ENCODE measurements at places on chromosomes 3 and 15.

GRCh38 chr15:74636984-74637383 lies 21.3 kb downstream of the CLK3 start:
- no peak for DNase-seq

DNA sequence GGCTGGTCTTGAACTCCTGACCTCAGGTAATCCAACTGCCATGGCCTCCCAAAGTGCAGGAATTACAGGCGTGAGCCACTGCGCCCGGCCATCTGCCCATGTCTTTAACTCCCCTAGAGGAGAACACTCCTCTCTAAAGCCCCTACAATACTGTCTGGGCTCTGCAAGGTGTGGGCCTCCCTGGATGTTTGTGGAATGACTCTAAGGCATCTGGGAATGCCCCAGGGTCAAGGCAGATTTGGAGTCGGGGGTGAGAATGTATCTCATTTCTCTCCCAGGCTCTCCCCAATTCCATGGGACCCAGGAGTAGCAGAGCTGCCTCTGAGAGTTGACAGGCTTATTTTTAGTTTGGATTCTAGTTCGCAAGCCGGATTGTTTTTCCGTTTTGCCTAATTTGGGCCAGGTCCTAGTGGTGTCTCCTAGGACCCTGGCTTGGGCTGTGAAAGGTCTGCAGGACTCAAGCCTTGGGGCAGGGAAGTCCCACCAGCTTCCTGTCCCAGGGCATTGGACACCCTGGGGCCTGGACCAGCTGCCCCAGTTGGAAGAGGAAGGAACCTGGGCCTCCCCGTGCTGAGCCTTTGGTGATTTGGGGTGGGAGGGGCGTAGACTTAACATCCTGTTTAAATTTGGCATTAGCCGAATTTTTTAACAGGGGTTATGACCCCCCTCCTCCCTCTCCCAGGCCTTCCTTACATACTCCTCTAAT lies 53.5 kb downstream of the MAGEF1 start:
- DNase-seq = no peak

- DNase-seq = no peak
Observed at GRCh38 chr3:191119415-191120295, 79.4 kb upstream of the OSTN start.

DNA sequence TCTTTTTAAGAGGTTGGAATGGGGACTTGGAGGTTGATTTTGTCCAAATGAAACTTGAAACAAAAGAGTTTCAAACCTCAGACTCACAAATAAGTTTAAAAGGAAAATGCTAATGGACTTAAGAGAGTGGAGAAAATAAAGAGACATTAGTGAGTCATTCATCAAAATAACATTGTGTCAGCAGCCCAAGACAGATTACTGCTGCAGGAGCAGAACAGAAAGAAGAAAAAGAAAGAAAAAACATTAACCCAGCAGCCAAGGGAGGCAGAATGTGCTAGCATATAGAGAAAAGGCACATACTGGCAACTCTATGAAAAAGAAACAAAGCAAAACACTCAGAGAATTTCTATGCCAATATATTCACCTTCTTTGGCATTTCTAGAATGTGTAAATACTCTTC lies 42.6 kb downstream of the ADAMTS9 start:
- DNase-seq = no peak

- DNase-seq = no peak
Observed at GRCh38 chr15:49900903-49901235, 218.2 kb downstream of the ATP8B4 start.

GRCh38 chr3:151837057-151837456 lies 23.1 kb downstream of the AADAC start:
- no peak for DNase-seq

DNA sequence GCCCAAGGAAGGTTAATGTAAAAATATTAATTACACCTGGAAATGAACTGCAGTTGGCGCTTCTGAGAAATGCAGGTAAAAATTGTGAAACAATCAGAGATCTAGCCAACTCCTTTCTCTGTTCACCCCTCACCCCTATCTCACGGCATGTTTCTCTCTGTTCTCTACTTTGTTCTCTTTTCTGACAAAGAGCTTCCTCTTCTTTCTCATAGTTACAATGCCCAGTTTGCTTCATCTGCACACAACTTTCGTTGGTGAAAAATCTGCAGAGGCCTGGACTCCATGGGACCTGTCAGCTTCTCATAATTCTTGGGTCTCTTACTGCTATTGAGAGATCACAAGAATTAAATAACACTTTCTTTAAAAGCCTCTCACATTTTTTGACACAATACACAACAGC lies 212.9 kb upstream of the LRRN1 start:
- DNase-seq = no peak

- DNase-seq = no peak
Observed at GRCh38 chr15:75723847-75724660, 11.4 kb upstream of the CSPG4 start.

DNA sequence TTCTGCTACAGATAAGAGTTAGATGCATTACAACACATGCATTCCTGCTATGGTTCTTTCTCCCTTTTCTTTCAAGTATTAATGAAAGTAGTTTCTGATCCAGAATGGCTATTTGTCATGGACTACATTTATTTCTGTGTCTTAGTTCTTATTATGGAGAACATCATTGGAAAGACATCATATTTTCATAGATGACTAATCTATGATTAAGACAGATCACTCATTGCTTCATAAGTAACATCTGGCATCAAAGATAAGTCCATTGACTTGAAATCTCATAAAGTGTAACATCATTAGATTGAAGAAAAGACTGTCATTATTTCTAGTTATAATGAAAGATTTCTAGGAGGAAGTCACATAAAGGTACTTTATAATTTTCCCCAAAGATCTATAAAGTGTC lies 366.7 kb downstream of the NSUN3 start:
- DNase-seq = no peak

DNA sequence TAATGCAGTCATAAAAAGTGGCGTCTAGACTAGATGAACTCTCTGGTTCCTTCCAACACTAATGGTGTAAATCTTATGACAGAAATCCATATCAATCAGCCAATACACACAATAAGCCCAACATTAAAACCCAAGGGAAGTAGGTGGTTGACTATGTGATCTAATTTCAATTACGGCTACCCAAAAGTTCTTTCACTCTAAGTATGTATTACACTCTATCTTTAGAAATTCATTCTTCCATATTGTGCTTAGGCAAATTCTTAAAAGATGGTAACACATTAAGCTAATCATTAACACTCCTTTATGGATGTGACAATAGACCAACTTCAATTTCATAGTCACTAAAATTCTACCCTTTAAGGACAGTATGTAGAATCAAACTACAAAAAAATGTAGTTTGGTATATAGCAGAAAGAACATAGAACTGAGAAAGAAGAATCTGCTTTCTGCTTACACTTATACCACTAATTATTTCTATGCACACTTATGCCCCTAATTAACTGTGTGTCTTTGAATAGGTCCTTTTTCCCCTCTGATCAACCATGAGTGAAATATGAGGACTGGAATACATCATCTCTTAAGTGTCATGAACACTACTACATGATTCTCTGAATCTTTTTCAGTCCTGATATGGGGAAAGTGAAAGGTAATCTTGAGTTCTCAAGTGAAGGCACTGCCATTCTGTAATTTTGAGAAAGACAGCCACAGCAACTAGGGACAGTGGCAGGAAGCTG lies 557.6 kb downstream of the IGSF11 start:
- no peak for DNase-seq

- DNase-seq = no peak
Observed at GRCh38 chr3:71565976-71566375, 17.6 kb downstream of the FOXP1 start.

DNA sequence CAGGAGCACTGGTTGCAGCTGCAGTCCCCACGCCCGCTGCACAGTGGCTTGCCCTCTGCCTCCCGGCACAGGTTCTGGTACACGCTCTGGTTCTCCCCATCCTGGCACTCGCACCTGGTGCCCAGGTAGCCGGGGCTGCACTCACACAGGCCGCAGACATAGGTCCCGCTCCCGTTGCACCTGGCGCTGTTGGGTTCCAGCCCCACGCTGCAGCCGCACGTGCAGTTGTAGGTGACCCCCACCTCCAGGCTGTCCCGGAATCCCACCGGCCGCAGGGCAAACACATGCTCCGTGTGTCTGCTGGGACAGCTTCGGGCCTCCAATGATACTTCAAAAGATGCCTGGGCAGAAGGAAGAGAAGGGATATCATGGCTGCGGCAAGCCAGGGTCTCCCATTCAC lies 66.2 kb downstream of the UMPS start:
- no peak for DNase-seq

DNA sequence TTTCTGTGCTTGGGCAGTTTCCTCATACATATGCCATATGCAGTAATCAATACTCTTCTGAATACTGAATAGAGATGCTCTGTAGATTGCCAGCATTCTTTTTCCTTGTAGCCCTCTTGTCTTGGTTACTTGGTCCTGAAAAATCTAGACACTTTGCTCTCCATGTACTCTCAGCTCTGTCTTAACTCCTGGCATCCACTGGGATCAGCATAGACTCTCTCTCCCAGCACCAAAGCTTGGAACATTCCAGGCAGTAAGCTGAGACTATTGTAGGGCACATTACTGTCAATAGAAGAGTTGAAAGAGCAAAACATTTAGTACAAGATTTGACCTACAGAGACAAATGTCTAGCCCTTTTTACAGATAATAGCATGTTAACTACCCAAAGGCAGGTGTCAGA lies 1100.3 kb downstream of the TBL1XR1 start:
- no peak for DNase-seq

- DNase-seq = no peak
Observed at GRCh38 chr3:124275412-124275811, 283.5 kb upstream of the ROPN1 start.

DNA sequence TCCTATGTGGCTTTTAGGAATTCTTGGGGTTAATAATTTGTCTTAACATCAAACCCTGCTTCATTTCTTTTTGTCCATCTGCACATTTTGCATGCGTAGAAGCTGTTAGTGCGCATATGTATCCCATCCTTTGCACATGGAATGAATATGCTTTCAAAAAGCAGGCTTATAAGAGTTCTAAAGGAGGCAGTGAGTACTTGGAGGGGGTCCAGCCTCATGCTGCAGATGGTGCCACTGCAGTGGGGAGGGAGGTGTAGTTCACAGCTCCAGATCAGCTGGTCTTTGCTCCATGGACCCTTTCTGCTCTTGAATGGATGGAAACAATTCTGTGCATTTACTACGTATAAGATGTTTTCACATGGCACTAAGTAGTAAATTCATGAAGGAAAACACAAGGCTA lies 20.7 kb upstream of the SSR3 start:
- DNase-seq = no peak

DNA sequence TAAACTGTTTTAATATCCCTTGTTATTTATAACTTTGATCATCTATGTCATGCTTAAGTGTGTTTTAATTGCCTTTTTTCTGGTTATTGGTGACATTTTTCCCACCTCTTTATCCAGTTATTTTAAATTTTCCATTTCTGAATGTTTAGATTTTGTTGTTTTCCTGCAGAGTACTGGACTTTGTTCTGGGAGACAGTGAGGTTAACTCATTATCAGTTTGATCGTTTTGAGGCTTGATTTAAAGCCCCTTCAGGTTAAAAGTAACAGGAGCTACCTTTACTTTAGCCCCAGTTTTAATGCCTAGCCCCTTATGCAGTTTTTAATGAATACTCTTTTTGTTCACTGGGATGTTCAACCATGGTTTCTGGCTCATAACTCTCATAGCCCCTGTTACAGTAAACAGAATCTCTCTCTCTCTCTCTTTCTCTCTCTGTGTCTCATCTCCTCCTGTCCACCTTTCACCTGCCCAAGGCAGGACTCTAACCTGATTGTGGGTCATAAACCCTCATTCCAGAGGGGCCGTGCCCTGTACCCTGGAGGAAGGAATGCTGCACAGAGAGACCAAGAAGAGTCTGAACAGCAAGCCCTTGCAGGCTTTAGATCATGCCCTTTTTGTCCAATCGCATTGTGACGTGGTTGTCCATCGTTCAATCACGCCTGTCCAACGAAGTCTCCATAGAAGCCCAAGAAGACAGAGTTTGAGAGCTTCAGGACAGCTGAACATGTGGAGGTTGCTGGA lies 91.8 kb upstream of the WDR72 start:
- DNase-seq = no peak

DNA sequence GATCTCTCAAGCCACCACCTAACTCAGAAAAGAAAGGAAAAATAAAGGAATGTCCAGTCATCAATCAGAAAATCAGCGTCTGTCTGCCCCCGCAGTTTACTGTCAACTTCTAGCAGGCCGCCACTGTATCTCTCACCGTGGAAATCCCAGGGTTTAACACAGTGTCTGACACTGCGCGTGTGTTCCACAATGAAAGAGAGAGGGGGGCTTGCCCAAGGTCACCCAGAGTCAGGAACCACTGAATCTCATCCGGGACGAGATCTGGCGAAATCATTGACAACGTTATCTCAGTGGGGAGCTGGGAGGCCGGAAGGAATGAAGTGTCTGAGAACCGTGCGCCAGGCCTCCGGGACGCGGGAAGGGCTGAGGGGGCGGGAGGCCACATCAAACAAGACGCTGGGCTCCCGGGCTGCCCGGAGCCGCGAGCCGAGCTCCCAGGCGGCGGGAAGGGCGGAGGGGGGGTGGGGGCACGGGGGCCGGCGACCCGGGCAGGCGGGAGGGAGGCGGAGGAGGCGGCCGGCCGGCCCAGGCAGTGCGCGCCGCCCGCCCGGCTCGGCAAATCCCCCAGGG lies 2.2 kb upstream of the HES1 start:
- DNase-seq = no peak

GRCh38 chr3:160784853-160785252 lies 28.8 kb downstream of the PPM1L start:
- no peak for DNase-seq

DNA sequence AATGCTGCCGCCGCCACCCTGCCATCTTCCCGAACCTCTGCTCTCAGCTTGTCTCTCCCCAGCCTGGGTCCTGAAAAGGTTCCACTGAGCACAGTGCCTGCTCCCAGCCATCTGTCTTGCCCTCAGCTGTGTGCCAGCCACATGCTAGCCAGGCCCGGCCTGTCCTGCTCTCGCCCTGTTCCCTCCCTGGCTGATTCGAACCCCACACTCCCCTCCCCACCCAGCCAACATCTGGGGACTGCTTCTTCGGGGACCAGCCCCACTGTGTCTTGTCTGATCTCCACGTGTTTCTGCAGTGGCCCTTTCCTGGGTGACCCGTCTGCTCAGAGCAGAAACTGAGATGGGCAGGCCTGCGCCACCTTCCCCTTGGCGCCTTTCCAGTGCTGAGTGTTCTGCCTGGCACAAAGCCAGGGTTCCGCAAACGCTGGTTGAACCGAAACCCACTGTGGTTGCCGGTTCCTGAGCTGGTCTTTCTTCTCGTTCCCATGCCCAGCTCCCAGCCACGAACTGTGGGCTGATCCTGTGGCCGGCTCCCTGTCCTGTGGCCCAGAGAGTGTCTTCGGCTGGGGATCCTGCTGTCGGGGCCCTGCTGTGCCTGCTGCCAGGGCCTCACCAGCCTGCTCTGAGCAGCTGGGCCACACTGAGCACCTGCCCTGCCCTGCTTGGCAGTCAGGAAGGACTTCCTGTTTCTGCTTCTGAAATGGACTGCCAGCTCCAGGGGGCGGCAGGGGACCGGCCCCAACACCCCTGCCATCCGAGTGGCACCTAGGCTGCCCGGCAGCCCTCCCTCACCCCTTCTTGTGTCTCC lies 62.7 kb upstream of the KLF13 start:
- peak; percentile 32 for DNase-seq

GRCh38 chr15:94455297-94455696 lies 223.9 kb downstream of the MCTP2 start:
- no peak for DNase-seq

GRCh38 chr15:98643115-98643514 lies 5.2 kb upstream of the IGF1R start:
- DNase-seq = no peak
